ENCODE measurements at places on chromosomes 3 and 15. TPM values are rescaled to one million over a fixed set of nuclear protein-coding genes. Genes with fewer than 3 reads are reported as not detected.
A peak's percentile ranks its signal among the peaks of the same experiment; 100 is the strongest.

DNA sequence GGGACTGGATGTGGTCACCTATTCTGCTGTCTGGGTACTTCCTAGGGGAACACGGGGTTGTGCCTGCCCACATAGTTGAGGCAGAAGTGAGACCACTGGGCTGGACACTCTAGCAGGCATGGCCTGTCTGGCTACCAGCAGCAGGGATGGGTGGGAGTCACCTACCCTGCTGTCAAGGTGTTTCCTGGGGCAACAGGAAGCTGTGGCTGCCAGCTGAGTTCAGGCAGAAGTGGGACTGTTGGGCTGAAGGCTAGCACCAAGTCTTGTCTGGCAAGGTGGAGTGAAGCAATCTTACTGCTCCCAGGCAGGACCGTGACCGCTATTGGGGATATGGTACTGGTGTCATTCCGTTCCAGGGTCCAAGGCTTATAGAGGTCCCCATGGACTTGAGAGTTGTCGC is 20.3 kb upstream of the ZDHHC23 start:
- no peak for DNase-seq

DNA sequence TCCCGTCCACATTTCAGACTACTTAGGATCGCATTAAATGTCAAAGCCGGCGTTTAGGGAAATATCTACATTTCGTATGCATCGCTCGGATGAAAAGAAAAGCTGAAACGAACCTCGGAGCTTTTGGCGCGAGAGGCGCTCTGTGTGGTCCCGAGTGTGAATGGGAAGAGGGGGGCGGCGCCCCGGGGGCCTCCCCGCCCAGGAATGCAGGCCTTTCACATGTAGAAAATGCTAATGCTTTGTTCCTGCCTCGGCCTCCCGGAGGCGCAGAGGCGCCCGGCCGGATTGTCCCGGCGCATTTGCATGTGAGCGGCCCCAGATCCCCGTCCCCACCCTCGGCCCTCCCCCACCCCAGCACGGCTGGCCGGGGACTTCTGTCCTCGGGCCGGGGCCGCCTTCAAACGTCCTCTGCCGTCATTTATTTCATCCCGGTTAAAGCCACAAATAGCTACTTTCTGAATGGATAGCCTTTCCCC is 37.0 kb upstream of the TRIM71 start:
- DNase-seq: peak; percentile 43

GRCh38 chr15:85407421-85408269 is 27.2 kb downstream of the AKAP13 start:
- DNase-seq: no peak

DNA sequence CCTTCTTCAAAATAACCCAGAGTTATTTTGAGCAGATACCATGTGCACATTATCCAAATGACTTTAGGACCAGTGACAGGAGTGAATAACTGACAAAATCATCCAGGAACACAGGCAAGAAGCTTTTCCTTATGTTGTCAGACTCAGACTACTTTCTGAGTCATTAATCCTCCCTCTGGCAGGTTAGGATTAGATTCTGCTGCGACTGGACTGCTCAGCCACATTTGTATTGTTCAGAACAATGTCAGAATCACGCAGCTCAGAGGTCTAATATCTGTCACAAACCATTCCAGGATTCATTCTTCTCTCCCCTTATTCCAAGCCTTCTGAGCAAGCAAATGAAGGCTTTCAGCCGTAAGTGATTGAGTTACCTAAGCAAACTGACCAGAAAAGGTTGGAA is 34.8 kb upstream of the FAM174B start:
- DNase-seq: no peak

DNA sequence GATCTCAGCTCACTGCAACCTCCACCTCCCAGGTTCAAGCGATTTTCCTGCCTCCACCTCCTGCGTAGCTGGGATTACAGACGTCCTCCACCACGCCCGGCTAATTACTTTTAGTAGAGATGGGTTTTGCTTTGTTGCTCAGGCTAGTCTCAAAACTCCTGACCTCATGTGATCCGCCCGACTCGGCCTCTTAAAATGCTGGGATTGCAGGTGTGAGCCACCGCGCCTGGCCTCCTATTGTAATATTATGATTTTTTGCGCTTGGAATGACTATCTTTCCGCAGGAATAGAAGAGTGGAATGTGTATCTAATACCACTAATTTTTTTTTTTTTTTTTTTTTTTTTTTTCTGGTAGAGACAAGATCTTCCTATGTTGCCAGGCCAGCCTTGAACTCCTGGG is 1.8 kb downstream of the ARL8B start:
- DNase-seq: no peak

GRCh38 chr3:188236271-188236670 is 82.3 kb downstream of the LPP start:
- DNase-seq: no peak

GRCh38 chr15:71485094-71485693 is 325.2 kb upstream of the NR2E3 start:
- DNase-seq: no peak

GRCh38 chr3:84277562-84278224 is 681.1 kb upstream of the CADM2 start:
- no peak for DNase-seq

DNA sequence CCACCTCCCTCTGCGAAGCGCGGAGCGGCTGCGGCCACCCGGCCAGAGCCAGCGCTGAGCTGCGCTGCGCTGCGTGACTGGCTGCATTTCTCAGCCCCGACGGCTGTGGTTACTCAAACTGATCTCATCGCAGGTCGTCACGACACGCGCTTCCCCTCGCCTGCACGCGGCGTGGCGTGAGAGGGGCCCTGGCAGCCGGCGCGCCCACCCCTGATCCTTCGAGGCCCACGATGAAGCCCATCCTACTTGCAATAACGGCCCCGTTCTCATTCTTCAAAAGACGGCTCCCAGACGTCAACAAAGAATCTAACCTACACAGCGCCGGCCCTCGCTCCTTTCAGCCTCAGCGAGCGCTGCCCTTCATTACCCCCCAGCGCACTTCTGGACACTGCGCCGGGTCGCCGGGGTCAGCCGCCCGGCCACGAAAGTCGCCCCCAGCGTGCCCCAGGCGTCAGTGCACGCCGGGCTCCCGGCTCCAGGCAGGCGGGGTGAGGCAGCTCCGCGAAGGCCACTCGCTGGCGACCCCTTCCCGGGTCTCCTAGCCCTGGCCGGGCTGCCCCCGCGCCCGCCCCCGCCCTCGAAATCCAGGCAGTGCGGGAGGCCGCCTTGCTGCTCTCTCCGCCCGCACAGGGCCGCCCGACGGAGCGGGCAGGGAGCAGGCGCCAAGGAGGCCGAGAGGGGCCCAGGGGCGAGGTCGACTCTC is 9.9 kb upstream of the LEKR1 start:
- DNase-seq: peak; percentile 41

DNA sequence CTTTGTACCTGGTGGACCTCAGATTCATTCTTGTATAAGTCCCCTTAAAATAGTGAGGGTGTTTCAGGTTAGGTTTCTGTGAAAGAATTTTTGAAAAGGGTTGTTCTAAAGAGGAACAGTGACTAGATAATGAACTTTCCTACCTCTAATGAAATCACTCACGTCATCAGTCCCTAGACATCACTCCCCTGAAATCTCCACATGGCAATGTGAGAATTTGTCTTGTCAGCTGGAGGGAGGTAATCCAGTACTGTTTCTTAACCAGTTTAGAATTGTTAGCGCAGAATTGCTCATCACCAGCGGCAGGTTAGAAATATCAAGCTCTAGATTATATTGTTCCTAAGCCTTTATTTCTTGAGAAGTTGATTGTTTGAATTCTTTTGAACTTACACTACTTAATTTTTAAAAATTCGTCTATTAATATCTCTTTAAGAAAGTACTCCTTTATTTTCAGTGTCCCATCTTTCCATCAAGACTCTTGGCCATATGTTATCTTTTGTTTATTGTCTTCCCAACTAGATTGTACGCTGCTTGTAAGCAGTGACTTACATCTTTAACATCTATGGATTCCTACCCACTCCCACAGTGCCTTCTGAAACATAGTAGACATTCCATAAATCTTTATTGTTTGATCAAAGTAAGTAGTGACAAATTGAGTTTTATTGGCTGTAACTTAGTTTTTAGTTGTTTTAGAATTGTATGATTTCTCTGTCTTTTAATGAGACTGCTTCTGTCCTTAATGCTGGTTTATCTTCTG is 52.8 kb downstream of the RASA2 start:
- DNase-seq: no peak

The NECTIN3 gene
- 47.3 TPM for total RNA-seq

The ADAMTSL3 gene
- total RNA-seq: 1.6 TPM

The ANKRD34C gene
- total RNA-seq: not detected

The TNIK gene
- total RNA-seq: 32.1 TPM

The ABHD17C gene
- 160 TPM for total RNA-seq

The ZMYND10 gene
- 0.47 TPM for total RNA-seq

Measured in left colon (tissue), 2 donors.